Urinary bladder (tissue), 4 donors: ENCODE measurements at places on chromosomes 5 and 9.

GRCh38 chr5:112485934-112486355, 66.9 kb upstream of the EPB41L4A start:
- DNase-seq = no peak

GRCh38 chr5:67268231-67269021, 71.8 kb upstream of the CD180 start:
- DNase-seq = peak; percentile 97

DNA sequence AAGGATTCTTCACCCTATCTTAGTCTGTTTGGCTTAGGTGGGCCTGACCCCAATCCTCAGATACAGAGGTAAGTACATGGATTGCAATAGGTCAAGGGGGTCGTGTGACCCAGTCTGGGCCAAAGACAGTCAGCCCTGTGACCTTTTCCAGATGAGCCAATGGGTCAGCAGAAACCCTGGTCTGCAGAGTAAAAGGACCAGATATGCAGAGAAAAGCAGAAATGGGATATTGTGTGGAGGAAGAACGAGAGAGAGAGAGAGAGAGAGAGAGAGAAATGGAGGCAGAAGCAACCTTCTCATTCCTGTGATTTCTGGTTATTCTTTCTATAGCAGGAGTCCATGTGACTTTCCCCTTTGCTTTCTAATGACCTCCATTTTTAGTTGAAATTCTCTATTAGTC, 40.4 kb upstream of the CRB2 start:
- no peak for DNase-seq

DNA sequence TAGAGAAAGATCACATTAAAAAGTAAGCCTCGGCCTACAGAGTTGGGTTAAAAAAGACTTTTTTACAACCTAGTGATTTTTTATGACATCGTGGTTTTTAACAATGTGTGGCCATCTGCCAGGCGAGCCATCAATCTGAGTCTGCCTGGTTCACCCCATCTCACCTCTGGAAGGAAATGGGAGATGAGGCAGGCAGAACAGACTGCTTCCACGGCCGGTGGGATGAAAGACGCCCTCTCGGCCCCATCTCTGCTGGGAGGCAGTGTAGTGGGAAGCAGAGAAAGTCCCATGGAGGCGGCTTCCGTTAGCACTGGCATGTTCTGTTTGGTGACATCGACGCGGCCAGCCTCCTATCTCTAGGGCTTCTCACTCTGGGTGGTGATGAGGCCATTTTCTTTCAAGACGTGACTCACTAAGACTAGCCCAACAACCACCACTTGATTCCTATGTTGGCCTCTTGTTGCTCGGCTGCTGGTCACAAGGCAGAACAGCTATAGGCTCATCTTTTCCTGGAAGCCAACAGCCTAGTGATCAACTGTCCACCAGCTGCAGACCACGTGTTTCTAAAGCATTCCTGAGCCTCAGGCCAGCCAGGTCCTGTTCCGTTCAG, 132.4 kb upstream of the OTULINL start:
- no peak for DNase-seq

GRCh38 chr5:34728236-34728635, 72.1 kb downstream of the RAI14 start:
- DNase-seq = no peak

DNA sequence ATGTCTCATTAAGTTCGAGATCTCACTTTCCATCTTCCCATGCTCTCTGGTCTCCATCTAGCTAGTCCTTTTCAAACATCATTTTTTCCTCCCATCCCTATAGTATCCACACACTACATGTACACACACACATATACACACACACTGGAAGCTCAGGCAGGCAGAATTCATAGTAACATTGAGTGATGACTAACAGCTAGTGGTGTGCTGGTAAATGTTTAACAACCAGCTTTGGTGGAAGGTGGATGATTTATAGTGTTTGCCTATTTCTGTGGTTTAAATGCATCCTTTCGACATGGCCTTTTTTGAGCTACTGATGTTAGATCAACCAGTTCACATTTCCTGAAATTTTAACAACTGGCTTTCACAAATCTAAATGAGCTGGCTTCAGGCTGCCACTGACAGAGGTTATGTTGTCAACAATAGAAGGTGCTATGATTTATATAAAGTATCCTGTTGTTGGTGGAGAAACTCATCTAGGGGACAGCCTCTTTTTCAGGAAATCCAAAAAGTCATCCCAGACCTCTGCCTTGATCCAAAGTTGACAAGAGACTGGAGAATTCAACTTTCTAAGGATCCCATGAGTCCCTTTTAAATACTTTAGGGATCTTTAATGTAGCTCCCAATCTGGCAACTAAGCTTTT, 117.8 kb downstream of the CCDC192 start:
- no peak for DNase-seq

GRCh38 chr5:137214446-137215189, 284.5 kb downstream of the SPOCK1 start:
- DNase-seq = no peak

GRCh38 chr9:37992924-37993349, 76.1 kb downstream of the SHB start:
- DNase-seq = no peak

- DNase-seq = no peak
These were observed 21.8 kb downstream of the ELOVL7 start for GRCh38 chr5:60822285-60822556.

- DNase-seq = no peak
These were observed 24.7 kb downstream of the XPA start for GRCh38 chr9:97672403-97672802.

DNA sequence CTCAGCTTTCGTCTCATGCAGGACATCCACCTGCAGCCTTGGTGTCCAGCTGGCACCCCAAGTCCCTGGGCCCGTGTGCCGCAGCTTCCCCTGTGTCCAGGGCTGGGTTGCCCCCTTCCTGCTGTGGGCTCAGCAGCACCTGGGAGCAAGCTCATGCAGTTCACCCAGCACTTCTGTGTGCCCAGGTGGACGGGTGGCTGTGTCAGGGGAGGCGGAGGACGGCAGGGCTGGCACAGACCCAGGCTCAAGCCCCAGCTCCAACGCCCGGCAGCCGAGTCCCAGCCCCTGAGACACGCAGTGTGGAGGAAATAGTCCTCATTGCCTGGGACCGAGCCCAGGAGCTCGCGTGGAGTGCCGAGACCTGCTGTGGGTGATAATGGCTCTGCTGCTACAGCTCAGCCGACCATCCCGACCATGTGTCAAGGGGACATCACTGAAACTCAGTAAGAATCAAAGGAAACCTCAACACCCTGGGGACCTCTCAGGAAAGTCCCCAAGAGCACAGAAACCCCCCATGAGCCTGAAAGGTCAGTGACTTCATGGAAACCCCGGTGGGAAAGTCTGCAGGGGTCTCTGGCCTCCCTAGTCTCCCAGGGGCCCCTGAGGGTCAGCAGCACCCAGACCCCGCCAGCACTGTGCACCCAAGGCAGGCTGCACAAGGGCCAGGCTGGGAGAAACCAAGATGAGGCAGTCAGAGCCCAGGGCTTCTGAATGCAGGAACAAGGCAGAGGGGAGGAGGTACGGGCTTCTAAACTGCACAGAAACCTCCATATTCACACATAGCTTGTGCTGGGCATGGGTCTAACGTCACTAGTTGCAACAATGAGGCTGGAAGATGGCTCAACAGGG, 38.8 kb downstream of the LPCAT1 start:
- DNase-seq = no peak

- DNase-seq = no peak
These were observed 7.6 kb upstream of the F2RL1 start for GRCh38 chr5:76811214-76811613.

DNA sequence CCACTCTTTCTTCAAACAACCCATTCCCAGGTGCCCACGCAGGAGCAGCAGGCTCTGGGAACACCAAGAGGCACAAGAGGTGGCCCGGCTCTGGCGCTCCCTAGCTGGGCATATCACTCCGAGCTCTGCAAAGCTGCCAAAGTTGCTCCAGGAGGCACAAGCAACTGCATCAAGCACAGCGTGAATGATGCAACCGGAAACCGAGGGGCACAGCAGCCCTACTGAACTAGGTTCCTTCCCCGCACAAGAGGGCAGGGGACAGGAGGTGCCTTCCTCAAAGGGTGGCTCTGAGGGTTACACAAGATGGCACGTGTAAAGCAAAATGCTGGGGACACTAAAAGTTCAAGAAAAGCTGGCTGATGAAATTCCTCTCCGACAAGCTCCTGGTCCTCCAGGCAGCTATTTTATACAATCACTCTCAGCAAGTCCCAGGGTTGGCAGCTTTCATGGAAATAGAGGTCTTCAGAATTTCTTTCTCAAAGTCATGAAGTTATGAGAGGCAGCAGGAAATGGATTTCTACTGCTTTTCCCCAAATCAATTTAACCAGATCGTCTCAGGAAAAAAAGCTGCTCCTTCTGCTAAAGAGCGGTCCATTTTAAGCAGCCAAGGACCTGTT, 22.9 kb downstream of the PSMB7 start:
- no peak for DNase-seq

DNA sequence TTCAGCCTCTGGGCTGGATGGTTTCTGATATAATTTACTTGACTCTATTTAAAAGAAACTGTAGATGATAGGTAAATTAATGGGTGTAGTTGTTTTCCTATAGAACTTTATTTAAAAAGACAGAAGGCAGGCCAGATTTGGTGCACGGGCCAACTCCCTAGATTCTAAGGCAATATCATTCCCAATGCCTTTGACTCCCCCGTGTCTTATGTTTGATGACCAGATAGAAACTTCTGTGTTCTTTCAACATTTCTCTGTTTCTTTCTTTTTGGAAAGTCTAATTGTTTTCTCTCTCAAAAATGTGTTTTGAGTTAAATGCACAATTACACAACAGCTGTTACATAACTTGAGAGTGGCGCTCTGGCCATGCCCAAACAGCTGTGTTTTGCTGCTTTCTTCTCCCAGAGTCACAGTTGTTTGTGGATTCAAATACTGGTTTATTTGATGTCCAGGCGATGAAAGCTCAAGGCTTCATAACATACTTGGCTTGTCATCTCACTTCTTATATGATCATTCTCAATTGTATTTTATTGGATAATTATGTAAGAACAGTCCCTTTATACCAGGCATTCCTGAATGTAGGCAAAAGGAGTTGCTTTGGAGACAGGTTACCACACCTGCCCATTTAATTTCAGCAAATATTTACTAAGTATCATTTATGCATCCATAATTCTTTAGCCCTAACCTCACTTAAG, 1.7 kb upstream of the ALDH1A1 start:
- DNase-seq = no peak

- no peak for DNase-seq
These were observed 216.8 kb downstream of the NMUR2 start for GRCh38 chr5:152188251-152188650.

- no peak for DNase-seq
These were observed 508.9 kb downstream of the EBF1 start for GRCh38 chr5:158590746-158591300.
